ENCODE measurements at places on chromosomes 3 and 15. TPM values are rescaled to one million over a fixed set of nuclear protein-coding genes. Genes with fewer than 3 reads are reported as not detected.

The UCN2 gene
- total RNA-seq = not detected

The GMPS gene
- 46.7 TPM for total RNA-seq

The ILDR1 gene
- not detected for total RNA-seq

The SERPINI2 gene
- not detected for total RNA-seq

The PLSCR2 gene
- not detected for total RNA-seq

The TMCO5A gene
- not detected for total RNA-seq

The RFTN1 gene
- total RNA-seq = 65.2 TPM

The PARP6 gene
- total RNA-seq = 10.6 TPM

The PRTG gene
- 8.5 TPM for total RNA-seq

The DNAJC13 gene
- 39.9 TPM for total RNA-seq

The KLHL40 gene
- not detected for total RNA-seq

The TPRG1 gene
- not detected for total RNA-seq

The TMEM212 gene
- total RNA-seq = not detected

The SLC9C1 gene
- total RNA-seq = not detected

The C3orf80 gene
- not detected for total RNA-seq

The FANCD2 gene
- total RNA-seq = 34.6 TPM

The TP63 gene
- total RNA-seq = not detected

The ROPN1 gene
- total RNA-seq = not detected

The SAMD7 gene
- total RNA-seq = not detected

The CD96 gene
- not detected for total RNA-seq

The GUCA1C gene
- total RNA-seq = not detected
